MV-4-11 (cell line): ENCODE measurements at places on chromosomes 4 and X.

- DNase-seq, result no peak
Measured at GRCh38 chr4:55251342-55251741, 94.7 kb upstream of the SRD5A3 start.

DNA sequence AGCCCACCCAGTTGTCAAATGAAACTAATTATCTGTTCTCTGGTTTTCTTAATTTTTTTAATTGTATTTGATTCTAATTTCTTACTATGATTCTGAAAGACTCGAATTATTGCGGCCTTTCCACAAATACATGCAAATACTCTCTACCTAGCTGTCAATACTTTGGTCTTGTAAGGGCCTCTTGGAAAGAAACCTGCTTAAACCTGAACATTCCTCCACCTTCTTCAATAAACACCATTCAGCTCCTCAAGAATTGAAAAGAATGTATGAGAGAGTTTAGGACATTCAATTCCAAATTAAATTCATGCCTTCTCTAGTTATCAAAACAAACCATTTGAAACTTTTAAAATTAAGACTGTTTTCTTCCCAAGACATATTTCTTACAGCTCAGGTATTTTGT is 385.9 kb upstream of the NOCT start:
- DNase-seq, result no peak

- DNase-seq, result no peak
Measured at GRCh38 chrX:49919617-49920016, 2.8 kb upstream of the CLCN5 start.

DNA sequence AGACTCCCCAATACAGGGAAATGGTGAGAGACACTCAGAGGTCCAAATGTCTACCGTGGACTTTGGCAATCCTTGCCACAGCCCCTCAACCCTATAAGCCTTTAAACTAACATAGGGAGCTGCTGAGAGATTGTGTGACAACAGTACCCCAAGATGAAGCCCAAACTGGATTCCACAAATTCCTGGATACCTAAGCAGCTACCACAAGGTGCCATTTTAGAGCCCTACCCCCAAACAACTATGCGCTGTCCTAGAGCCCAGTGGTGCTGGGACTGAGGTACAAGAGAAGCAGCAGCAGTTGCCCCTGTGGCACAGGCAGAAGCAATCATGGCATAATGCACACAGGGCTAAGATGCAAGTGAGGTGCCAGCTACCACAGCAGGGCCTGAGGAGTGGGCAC is 2.7 kb upstream of the TMPRSS11F start:
- DNase-seq, result no peak

DNA sequence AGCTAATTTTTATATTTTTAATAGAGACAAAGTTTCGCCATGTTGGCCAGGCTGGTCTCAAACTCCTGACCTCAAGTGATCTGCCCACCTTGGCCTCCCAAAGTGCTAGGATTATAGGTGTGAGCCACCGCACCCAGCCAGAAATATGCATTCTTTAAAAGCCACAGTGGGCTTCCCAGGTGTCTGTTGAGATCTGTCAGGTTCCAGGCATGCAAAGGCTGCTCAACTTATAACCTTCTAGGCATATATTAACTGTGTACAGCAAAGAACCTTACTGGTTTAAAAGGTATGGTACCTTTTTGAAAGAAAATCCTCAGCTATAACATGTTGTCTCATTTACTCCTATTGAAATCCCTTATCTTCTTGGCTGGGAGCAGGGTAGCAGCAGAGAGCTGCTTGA is 42.5 kb downstream of the JADE3 start:
- no peak for DNase-seq

DNA sequence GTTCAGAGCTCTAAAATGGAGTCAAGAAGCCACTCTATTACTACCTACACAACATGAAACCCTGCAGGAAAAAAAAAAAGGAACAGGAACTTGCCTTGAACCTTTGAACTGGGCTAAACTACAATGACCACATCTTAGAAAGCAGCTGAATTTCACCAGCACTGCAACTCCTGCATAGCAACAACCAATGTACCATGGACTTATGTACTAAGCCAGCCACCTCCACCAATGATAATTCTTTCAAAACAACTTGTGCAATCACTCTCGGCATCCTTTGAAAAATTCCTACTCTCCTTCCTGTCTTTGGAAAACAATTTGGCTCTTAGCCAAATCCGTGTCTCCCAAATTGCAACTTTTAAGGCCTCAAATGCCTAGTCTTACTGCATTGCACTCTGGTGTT is 26.8 kb upstream of the FMR1 start:
- peak; percentile 88 for DNase-seq

- DNase-seq, result no peak
Measured at GRCh38 chr4:137644201-137644600, 111.9 kb upstream of the PCDH18 start.

GRCh38 chr4:113094802-113095201 is 45.3 kb downstream of the ANK2 start:
- DNase-seq, result peak; percentile 3

- peak; percentile 33 for DNase-seq
Measured at GRCh38 chr4:112183252-112183651, 38.0 kb downstream of the FAM241A start.

GRCh38 chr4:38781854-38782261 is 932 bp downstream of the TLR10 start:
- DNase-seq, result peak; percentile 52

DNA sequence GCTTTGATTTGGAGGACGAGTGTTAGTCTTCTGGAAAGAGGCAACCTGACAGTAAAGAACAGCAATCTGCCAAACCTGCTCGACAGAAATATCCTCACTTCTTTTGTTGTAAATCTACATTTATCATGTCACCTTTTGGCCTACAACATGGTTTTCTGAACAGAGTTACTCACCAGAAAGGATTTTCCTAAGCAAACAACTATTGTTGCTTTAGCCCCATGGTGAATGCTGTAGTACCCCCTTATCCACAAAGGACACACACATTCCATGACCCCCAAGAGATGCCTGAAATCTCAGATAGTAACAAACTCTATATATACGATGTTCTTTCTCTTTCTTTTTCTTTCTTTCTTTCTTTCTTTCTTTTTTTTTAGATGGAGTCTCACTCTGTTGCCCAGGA is 42.7 kb downstream of the TMEM150C start:
- DNase-seq, result no peak

DNA sequence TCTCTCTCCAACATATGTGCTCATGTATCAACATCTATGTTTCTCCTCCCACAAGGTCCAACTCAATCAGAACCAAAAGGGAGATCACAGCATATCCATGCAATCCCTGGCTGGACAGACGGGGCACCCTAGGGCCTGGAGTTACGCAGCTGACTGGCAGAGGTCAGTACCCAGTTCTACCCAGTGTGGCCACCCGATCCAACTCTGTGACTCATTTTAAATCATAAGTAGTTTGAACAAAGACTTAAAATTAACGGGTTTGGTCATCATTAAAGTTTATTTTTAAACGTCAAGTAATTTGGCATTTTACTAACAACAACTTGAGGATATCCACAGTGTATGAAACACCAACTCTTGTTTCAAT is 59.5 kb downstream of the APBB2 start:
- DNase-seq, result no peak

DNA sequence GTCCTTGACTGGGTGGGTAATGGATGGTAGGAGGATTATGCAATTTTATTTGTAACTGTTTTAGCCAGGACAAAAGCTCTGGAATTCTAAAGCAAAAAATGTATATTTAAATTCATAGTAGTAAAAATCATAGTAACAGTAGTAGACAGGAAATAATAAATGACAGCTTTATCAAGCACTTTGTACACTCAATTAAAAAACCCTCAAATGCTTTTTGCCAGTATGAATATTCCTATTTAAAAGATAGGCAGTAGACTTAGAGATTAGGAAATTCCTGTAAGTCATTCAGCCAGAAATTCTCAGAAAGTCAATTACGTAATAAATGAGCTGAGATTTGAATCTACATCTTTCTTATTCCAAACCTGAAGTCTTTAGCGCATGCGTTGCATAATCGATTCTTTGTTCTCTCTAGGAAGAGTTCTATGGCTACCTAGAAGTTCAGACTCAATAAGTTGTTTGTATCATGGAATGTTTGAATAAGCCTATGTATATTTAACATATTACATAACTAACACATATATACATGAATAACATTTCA is 2.5 kb downstream of the AADAT start:
- peak; percentile 20 for DNase-seq

DNA sequence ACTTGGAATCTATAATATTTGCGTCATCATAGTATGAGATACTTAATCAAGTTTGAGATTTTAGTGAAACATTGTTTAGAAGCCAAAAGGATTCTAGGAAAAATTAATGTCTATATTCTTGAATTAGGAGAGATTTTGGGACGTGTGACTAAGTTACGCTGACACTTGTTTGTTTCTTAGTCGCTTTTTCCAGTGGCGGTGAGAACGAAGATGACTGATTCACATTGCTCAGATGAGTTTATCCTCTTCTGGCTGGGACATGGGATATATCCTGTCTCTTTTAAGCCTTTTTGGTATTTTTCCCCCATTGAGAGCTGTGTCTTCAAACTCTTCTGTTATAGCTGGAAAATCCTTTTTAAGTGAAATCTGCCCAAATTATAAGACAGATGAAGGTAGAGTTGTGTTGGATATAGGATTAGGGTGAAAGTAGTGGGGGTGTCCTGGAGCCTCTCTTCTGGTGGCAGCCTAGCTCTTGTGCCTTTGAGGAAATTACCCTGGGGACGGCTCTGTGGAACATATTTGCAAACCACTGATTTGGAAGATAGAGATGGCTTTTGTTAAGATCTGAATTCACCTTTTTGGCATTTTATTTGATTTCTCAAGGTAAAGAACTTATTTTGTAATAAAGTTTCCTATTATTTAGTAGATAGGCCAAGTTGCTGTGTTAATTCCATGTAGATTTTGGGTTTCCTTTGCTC is 49.7 kb downstream of the HTT start:
- no peak for DNase-seq

DNA sequence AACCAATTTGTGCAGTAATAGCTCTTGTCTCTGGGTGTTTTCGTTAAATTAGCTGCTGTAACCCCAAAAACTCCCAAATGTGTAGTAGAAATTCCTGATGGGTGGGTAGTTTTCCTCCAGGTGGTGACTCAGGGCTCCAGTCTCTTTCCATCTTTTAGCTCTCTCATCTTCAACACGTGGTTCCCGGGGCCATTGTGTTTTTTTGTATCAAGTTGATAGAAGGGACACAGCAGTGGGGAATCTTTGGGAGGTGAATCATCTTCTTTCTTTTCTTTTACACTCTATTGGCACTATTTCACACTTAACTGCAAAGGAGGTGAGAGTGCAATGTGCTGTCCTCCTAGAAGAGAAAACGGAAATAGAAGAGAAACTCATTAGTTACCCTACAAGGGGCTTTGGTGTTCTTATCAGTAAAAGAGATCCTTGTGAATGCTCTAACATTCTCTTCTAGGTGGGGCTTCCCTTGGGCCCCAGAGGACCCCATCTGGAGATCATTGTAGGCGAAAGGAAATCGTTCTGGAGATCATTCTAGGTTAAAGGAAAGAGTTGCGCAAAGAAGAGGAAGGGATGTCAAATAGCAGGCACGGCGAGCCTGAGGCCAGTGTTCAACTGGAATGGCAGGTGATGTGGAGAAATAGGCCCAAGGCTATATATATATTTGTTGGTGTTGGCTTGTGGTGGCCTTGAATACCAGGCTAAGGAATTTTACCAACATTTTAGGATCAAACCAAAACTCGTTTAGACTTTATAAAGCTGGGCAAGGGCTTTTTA is 68.2 kb upstream of the ACSL1 start:
- DNase-seq, result no peak

GRCh38 chrX:53616946-53617345 is 69.6 kb downstream of the HUWE1 start:
- DNase-seq, result no peak

DNA sequence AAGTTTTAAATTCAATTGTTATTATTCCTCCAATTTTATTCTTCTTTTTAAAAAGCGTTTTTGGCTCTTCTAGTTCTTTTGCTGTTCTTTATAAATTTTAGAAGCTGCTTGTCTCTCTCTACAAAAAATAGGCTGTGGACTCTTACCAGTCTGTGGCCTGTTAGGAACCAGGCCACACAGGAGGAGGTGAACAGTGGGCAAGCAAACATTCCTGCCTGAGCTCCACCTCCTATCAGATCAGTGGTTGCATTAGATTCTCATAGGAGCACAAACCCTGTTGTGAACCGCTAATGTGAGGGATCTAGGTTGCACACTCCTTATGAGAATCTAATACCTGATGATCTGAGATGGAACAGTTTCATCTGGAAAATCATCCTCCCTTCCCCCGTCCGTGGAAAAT is 23.1 kb downstream of the JADE3 start:
- DNase-seq, result no peak

DNA sequence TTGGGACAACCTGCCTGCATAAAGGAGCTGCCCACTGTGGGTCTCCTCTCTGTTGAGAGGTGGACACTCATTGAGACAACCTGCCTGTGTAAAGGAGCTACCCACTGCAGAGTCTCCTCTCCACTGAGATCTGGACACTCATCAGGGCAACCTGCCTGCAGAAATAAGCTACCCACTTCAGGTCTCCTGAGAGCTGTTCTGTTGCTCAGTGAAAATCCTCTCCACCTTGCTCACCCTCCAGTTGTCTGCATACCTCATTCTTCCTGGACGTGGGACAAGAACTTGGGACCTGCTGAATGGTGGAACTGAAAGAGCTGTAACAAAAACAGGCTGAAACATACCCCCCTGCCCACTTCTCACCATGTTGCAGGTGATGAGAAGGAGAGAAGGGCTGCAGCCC is 59.9 kb upstream of the CDKN2AIP start:
- no peak for DNase-seq

DNA sequence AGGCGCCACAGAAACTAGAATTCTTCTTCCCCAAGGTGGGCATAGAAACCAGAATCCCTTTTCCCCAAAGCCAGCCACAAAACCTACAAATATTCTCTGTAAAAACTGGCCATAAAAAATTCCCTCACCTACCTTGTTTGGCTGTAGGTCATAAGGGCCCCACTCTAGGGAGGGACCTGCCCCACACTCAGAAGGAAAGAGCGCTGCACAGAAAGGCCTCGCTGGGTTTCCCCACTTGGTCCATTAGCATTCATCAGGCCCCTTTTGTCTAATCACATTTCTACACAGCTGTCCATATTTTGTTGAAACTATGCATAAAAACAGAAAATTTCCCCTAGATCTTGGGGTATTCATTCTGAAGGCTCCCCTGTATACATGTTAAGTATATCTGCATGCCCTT is 54.1 kb downstream of the PHKA2 start:
- DNase-seq, result no peak

DNA sequence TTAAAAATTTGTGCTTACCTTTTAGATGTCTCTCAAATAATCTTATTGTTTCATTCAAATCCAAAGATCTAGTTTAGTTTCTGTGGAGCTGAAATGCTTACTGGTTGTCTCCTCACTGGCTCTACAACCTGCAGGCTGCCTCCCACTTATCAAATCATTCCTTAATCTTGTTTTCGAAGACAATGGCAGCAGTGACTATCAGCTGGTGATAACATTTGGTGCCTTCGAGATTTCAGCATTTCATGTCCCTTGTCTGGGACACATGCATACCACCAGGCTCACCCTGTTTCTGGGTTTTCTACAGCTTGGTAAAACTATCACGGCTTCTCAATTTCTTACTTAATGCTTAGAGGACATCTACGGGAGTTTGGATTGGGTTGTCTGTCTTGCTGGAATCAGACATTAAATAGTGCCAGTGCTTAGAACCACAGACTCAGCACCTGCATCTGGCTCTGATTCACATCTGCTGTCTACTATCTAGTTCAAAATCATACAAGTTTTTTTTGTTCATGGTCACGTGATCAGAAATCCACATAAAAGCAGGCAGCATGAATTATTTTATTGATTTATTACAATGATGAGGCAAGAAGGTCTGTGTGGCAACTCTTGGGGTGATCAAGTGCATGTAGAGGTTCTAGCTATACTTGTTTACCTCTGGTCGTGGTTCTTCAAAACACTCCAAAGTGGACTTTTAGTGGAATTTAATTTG is 32.0 kb upstream of the SMARCAD1 start:
- no peak for DNase-seq

GRCh38 chrX:47501226-47502074 is 18.4 kb upstream of the ZNF41 start:
- no peak for DNase-seq
